NAMALWA (cell line): ENCODE measurements at places on chromosomes 1 and 21.

GRCh38 chr21:32216293-32216692 is 62.6 kb downstream of the MIS18A start:
- DNase-seq: no peak

GRCh38 chr1:175133673-175134435 is 58.7 kb downstream of the KIAA0040 start:
- DNase-seq: no peak

- no peak for DNase-seq
These were observed 33.0 kb upstream of the CLDN14 start for GRCh38 chr21:36512971-36513370.

GRCh38 chr1:22250724-22251123 is 107.8 kb upstream of the WNT4 start:
- no peak for DNase-seq

DNA sequence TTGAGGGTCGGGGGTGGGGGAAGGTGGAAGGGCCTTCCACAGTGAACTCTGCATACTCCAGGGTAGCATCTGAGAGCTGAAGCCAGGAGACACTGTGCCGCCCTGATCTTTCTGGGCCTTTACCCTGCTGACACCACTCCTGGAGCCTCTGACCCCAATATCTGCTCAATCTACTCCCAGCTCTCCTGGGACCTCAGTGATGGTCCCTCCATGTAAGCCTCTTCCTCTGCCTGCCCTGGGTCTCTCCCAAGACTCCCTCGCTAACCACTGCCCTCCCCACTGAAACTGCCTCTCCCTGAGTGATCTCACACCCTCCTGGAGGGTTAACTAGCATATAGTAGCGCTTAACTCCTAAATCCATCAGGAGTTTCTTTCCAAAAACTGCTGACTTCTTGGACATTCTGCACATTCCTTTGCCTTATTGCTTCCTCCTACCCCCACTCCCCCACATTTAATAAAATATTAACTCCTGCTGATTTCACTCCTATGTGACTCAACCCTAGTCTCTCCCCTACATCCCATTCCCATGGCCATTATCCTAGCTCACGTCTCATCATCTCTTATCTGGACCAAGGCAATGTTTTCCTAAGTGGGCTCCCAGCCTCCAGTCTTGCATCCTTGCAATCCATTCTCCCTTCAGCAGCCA is 145.6 kb downstream of the HMGB4 start:
- no peak for DNase-seq

- no peak for DNase-seq
These were observed 66.8 kb downstream of the COLGALT2 start for GRCh38 chr1:183970516-183971300.

DNA sequence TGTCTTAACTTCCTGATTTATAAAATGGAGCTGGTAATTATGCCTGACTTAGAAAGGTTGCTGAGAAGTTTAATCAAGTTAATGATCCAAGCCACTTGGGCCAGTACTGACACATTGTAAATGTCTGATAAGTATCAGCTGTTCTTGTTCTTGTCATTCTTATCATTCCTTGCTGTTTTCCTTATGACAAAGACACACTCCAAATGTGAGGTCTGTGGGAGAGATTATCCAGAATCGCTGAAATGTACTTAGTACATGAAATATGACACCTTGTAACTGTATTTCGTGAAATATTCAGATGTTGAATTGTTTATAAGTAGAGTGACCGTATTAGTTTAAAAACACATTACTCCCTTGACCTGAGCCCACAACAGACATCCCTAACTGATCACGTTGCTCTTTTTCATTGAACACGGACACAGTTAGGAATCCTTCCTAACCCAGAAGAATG is 6.1 kb downstream of the AADACL4 start:
- no peak for DNase-seq

DNA sequence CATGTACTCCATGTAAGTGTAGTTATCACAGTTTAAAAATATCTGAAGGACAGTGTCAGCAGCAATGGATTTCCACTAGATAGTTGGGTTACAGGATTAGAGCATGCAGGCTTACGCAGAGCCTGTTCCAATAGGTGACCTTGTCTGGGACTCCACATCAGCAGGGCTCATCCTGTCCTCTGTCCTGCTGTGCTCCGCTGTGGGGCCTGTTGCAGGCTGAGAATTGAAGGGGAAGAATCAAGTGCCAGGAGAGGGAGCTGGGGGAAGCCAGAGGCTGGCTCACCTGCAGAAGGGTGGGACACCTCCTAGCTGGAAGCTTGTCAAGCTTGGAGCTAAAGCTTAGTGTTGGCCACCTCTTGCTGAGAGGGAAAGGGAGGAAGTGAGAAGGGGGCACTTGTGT is 62.8 kb downstream of the XCL2 start:
- no peak for DNase-seq

DNA sequence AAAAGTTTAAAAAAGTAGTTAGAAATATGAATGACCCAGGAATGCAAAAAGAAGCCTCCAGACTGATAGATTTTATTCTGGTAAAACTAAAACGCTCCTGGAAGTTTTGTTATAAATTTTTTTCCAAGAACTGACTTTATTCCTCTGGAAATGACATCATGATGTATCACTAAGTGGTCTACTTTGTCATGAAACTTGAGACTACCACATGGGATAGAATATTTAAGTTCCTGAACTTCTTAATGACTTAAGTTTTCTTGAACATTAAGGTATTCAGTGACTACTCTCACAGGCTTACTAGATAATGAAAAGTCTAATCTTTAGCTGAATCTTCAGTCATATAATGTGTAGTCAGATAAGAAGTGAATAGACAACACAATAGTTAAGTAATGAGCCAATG is 842.2 kb downstream of the USP25 start:
- DNase-seq: no peak

GRCh38 chr1:156706657-156707416 is 1.5 kb upstream of the CRABP2 start:
- no peak for DNase-seq

DNA sequence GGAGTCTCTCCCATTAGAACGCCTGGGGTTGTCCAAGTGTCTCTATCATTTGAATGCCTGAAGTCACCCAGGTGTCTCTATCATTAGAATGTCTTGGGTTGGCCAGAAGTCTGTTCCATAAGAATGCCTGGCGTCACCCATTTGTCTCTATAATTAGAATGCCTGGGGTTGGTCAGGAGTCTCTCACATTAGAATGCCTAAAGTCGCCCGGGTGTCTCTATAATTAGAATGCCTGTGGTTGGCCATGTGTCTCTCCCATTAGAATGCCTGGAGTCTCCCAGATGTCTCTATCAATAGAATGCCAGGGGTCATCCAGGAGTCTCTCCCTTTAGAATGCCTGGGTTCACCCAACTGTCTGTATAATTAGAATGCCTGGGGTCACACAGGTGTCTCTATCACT is 54.5 kb downstream of the RNF187 start:
- no peak for DNase-seq

- DNase-seq: no peak
These were observed 8.7 kb upstream of the PPP1R8 start for GRCh38 chr1:27821761-27822315.

DNA sequence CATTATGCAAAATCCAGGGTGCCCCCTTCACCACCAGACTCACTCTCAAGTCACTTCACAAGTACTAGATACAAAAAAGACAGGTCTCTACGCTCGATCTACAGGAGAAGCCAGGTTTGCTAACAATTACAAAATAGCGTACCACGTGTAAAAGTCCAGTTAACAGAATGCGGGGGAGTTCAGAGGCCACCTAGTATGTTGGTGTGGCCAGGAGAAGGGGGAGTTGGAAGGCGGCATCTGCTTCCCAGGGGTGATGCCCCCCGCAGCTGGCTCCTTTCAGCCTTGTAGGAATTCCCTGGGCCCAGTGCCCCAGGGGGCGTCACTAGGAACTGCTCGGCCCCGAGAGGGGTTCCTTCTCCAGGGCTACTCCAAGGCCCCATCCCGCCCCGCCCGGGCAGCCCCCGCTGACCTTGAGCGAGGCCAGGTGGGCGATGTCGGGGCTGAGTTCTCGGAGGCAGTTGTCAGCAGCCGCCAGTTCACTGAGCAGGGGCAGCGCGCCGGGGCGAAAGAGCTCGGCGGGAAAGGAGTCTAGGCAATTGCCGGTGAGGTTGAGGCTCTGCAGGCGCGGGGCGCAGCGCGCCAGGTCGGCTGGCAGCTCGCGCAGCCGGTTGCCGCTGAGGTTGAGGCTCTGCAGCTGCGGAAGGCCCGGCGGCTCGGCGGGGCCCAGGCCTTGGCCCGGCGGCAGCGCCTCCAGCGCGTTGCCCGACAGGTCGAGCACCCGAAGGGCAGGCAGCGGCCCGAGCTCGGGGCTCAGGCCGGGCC is 664 bp downstream of the LRRC47 start:
- peak; percentile 46 for DNase-seq

DNA sequence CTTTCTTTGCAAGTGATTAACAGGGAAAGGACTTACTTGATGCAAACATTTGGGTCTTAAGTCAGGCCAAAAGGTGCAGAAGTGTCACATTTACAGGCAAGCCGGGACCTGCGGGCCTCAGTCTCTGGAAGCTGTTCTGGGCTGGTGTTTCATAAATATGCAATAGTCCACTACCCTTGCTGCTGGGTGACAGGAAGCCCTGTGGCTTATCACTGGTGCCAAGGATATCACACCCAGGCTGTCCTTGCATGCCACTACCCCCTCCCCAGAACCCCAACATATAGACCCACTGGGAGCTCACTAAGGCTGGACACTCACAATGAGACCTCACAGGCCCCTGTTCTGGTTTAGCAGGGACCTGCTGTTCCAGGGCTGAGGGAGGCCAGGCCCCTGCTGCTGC is 3.4 kb upstream of the LEFTY2 start:
- no peak for DNase-seq

DNA sequence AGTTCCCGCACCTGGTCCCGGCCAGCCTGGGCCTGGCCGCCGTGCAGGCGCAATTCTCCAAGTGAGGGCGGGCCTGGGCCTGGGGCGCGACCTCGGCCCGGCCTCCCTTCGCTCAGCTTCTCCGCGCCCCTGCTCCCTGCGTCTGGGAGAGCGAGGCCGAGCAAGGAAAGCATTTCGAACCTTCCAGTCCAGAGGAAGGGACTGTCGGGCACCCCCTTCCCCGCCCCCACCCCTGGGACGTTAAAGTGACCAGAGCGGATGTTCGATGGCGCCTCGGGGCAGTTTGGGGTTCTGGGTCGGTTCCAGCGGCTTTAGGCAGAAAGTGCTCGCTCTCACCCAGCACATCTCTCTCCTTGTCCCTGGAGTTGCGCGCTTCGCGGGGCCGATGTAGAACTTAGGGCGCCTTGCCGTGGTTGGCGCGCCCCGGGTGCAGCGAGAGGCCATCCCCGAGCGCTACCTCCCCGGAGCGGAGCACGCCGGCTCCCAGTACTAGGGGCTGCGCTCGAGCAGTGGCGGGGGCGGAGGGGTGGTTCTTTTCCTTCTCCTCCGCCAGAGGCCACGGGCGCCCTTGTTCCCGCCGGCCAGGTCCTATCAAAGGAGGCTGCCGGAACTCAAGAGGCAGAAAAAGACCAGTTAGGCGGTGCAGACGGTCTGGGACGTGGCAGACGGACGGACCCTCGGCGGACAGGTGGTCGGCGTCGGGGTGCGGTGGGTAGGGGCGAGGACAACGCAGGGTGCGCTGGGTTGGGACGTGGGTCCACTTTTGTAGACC is 1.2 kb downstream of the OLIG1 start:
- no peak for DNase-seq

- no peak for DNase-seq
These were observed 402.2 kb downstream of the SMYD3 start for GRCh38 chr1:246104927-246105326.

DNA sequence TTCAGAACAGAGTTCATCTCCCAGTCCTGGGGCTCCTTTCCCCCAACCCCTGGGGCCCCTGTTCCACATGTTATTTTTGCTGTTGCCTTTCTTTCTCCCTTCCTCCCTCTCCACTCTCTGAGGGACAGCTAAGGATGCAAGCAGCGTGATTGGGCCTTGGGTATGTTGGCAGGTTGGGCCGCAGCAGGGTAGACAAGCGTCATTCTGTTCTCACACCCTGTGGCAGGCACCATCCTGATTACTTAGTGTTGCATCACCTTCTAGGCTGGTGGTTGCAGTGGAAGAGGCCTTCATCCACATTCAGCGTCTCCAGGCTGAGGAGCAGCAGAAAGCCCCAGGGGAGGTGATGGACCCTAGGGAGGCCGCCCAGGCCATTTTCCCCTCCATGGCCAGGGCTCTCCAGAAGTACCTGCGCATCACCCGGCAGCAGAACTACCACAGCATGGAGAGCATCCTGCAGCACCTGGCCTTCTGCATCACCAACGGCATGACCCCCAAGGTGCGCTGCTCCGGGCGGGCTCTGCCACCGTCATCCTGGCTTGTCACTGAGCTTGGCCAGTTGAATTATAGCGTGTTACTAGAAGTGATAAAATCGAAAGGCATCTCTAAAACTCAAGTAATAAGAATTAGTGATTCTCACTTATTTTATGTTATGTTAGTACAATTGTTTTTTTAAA is 43.4 kb downstream of the VANGL1 start:
- no peak for DNase-seq

GRCh38 chr1:35882586-35882944 is 444 bp upstream of the AGO1 start:
- no peak for DNase-seq

- DNase-seq: no peak
These were observed 31.2 kb upstream of the RGL1 start for GRCh38 chr1:183773482-183774274.

- no peak for DNase-seq
These were observed 13.1 kb upstream of the LHX4 start for GRCh38 chr1:180217006-180217405.

DNA sequence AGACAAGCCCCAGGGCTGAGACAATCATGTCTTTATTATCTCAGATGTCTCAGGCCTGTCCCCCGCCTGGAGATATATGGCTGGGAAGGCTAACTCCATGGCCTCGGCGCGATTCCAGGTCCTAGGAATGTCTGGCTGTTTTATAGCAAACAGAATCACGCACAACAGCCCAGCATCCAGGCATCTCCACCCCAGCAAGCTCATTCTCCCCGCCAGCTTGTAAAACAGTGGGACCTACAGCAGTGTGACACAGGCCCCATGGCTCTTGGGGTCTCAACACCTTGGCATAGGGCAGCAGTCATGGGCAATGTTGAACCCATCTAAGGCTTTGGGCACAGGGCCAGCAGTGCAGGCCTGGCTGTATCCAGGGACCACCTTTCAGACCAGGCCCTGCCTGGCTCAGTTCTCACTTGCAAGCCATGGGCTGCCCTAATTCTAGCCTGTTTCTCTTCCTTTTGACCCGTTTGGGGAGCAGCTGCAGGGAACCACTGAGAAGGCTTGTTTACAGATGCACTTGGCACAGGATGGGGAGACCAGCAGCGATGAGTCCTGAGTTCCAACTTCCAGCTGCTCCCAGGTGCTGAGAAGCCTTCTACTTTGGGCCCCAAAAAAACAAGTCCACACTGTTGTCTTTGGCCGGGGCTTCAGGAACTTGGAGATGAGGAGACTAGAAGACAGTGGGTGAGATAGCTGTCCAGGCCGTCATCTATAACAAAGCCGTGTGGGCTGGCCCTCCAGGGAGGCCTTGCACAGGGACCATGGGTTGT is 34.4 kb downstream of the WNT4 start:
- no peak for DNase-seq
